ENCODE measurements at places on chromosomes 11 and 22.

DNA sequence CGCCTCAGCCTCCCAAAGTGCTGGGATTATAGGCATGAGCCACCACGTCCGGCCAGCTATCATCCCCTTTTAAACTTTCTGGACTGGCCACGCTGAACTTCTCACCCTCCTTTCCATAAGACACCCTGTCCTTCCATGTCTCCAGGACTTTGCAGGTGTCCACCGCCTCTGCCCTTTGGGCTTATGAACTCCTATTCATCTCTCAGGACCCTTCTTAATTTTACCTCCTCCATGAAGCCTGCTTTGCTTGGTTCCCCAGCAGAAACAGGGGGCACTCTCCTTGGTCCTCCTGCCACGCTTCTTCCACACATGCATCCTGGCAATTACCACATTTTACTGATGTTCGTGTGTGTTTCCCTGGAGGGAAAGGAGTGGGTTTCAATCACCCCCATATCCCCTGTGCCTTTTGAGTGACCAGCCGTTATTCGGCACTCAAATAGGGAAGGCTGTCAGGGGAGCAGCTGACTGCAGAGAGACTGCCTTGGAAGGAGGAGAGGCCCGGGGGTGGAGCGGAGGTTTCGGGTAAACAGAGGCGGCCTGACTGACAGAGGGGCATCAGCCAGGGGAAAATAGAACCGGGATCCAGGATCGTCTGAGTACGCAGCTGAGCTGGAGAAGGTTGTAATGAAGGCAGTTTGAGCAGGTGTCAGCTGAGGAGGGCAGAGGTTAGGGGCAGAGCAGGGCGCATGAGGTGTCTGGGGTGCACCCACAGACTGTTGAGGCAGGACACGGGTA, 27.1 kb upstream of the CHKA start:
- no peak for DNase-seq

DNA sequence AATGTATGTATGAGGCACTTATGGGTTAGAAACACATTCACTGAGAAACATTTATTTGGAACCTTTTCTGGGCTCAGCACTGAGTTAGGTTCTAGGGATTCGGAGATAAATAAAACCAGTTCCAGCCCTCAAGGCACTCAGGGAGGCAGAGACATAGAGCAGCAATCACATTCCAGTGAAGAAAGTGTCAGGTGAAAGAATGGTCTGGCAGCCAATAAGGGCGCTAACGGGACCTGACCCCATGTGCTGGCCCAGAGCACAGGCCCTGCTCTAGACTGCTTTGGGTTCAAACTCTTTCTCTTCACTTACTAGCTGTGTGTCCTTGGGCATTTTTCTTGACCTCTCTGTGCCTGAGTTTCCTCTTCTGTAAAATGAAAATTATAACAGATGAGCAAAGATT, 146.0 kb upstream of the SYT13 start:
- DNase-seq, result no peak

- DNase-seq, result no peak
These were observed 8.0 kb downstream of the CSNK2A3 start for GRCh38 chr11:11345099-11345498.

- no peak for DNase-seq
These were observed 115.0 kb upstream of the NARS2 start for GRCh38 chr11:78689585-78690153.

GRCh38 chr11:127182586-127183203, 182.1 kb upstream of the KIRREL3 start:
- DNase-seq, result no peak

DNA sequence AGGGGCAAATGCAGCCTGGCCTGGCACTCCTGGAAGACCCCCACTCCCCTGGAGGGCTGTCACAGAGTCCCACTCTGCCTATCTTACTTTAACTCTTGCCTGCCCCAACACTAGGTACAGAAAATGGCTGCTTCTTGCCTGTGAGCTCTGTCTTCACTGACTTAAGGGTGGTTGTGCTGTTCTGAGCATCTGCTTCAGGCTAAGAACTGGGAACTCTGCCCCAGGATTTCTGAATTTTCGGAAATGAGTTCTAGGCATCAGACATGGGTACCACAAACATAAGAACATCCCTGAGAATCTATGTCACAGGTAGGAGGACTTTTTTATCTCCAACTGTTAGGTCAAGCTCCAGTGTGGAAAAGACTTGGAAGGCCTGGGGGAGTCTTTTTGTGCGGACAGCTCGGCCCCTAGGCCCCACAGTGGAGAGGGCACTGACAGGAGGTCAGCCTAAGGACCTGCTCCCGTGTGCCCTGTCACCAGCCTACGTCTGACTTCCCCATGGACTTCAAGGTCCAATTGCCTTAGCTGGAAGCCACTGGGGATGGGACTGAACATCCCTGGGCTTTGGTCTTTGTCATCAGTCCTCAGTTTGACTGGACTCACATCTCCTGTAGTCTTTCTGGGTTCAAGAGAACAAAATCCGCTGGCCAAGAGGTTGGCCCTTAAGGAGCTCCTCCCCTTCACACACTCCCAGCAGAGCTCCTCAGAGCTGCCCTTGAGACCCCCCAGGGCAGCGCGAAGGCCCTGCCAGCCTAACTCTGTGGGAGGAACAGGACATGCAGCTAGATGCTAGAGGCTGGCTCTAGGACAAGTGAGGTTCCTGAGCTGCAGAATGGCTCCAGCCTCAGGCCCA, 31.9 kb downstream of the PPP2R1B start:
- no peak for DNase-seq

DNA sequence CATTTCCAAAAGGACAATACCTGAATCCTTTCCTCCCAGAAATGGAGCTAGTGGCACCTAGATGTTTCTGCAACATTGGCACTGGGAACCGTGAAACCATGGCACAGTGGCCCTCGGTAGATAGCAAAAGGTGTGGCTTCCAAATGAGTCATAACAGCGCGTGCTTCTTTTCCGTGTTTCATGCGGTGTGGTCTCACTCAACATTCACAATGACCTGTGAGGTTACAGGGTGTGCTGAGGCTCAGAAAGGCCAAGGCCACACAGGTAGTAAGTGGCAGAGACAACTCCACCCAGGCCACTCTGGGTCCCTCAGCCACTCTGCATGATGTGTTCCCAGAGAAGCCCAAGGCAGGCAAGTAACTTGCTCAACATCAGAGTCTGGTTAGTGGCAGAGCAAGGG, 67.4 kb downstream of the TP53I11 start:
- DNase-seq, result no peak

DNA sequence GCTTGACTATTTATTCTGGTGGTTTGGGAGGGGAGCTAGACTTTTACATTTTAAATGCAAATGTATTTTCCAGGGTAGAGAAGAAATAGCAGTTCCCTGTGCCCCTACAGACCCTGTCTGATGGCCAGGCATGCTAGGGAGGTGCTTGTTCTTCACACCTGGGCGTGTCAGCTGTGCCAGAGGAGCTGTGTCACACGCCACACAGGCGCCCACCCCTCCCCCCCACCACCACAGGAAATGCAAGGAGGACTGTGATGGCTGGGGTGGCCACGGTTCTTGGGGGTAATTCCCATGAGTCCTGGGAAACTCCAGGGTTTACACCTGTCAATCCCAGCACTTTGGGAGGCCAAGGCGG, 82.2 kb downstream of the FLI1 start:
- no peak for DNase-seq

DNA sequence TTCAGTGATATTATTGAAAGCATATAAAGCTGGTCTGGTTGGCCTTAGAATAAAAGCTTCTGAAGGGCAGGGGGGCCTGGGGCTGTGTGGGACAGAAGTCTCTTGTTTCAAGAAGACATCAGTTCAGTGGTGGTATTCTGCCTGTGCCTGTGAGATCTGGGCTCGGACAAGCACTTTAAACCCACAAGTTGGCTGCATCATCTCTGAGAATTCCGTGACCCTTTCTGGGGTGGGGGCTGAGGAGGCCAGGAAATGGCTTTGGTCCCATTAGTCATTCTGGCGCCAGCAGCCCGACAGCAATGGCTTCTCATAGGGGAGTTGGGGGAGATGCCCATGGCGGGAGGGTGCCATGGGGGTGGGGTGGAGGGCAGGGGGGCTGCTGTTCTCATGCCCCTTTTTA, 104.1 kb downstream of the PKNOX2 start:
- DNase-seq, result no peak

DNA sequence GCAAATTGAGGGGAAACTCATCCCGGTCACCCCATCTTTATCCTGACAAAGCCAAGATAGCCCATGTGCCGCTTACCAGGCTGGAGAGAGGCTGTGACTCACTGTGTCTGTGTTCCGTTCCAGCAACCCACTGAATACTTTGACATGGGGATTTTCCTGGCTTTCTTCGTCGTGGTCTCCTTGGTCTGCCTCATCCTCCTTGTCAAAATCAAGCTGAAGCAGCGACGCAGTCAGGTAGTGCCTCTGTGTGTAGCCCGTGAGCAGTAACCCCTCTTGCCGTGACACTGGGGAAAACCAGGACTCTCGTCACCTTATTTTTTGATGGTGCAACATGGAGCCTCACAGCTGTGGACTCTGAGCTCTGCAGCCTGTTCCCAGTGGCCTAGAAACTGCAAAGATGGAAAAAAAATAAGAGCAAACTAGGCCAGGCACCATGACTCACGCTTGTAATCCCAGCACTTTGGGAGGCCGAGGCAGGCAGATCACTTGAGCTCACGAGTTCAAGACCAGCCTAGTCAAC, 16.9 kb downstream of the C22orf31 start:
- no peak for DNase-seq

GRCh38 chr11:71155846-71156245, 96.5 kb downstream of the SHANK2 start:
- no peak for DNase-seq

GRCh38 chr22:40463683-40464082, 93.3 kb downstream of the SGSM3 start:
- DNase-seq, result no peak

DNA sequence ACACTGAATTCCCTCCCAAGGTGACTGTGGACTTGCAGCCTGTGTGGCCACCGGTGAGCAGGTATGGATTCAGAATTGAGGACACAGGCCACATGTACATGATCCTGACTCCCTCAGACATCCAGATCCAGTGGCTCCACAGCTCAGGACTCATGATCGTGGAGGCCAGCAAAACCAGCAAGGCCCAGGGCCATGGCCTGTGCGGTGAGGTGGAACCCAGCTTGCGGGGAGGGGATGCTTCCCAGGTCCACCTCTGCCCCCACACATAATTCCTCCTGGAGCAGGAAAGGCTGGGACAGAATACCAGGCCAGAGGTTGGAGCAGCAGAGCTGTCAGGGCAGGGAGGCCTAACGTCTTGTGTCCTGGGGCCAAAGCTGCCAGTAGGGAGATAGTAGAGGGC, 82.1 kb downstream of the OTOG start:
- no peak for DNase-seq

GRCh38 chr22:44623771-44624510, 78.1 kb upstream of the PRR5 start:
- DNase-seq, result no peak
